Activated CD4-positive, CD25-positive, alpha-beta regulatory T cell treated with anti-CD3 and anti-CD28 coated beads, Interleukin-2, amount 50 U/mL, for 16 hours (primary cell): ENCODE measurements at places on chromosomes 2 and 18.

DNA sequence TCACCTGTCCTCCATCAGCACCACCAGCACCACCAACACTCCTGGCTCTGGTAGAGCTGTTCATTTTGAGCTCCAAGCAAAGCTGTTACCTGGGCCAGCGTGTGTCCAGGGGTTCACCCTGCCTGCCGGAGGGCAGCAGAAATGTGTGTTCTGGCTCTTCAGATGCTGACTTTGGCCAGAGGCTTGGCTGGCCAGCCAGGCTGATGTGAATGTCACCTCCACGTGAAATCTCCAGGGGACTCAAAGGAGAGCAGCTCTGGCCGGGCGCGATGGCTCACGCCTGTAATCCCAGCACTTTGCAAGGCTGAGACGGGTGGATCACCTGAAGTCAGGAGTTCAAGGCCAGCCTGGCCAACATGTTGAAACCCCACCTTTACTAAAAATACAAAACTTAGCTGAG lies 33.5 kb downstream of the CIB4 start:
- DNase-seq, result no peak

DNA sequence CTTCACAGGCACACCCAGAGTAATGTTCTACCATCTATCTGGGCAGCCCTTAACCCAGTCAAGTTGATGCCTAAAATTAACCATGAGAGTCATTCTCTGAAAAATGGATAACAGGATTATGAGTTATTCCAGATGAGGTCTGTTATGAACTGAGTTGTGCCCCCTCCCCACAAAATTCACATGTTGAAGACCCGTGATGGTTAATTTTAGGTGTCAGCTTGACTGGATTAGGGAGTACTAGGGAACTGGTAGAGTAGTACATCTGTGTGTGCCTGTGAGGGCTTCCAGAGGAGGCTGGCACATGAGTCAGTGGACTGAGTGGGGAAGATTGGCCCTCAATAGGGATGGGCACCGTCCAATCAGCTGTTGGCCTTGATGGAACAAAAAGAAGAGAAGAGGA lies 110.4 kb upstream of the MYCN start:
- DNase-seq, result no peak

GRCh38 chr2:232049350-232049749 lies 87.8 kb downstream of the DIS3L2 start:
- DNase-seq, result no peak

DNA sequence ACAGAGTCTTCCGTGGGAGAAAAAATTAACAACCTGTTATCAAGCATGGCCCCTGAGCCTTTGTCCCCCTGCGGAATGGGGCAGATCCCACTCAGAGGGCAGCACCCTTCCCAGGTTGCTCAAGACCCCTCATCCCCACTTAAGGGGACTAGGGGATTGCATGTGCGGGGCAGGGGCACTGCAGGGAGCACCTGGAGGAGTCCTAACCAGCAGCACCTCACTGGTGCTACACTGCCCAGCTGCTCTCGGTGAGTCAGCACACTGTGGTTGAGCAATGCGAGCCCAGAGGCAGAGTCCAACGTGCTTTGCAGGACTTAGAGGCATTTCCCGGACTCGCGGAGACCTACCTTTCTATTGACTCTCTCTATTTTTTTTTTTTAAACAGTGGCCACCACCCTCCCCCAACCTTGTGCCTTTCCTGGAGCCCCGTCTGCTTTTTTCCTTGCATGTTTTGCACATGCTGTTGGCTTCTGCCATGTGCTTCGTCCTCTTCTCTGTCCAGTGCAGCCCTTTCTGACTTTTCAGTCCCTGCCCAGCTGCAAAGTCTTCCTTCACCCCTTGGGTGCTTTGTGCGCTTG lies 74.0 kb downstream of the IL1R2 start:
- no peak for DNase-seq

DNA sequence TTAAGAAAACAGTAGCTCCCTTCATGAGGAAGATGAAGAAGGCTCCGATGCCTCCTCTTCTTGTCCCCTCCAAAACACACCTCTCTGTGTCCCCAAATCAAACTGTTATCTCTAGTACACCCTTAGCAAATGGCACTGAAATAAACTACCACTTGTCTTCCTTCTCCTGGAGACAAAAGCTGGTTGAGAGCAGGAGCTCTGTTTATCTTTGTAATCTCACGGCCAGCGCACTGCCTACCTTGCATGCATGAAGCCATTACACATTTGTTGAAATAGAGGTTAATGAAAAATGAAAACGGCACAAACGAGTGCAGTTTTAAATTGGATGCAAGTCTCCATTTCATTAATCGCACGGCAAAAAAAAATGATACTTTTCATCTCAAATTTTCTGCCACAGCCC lies 113.7 kb downstream of the EPB41L3 start:
- DNase-seq, result no peak

- no peak for DNase-seq
Measured at GRCh38 chr2:189580241-189580651, 340 bp downstream of the SLC40A1 start.

GRCh38 chr18:9961041-9961440 lies 47.2 kb downstream of the VAPA start:
- no peak for DNase-seq

DNA sequence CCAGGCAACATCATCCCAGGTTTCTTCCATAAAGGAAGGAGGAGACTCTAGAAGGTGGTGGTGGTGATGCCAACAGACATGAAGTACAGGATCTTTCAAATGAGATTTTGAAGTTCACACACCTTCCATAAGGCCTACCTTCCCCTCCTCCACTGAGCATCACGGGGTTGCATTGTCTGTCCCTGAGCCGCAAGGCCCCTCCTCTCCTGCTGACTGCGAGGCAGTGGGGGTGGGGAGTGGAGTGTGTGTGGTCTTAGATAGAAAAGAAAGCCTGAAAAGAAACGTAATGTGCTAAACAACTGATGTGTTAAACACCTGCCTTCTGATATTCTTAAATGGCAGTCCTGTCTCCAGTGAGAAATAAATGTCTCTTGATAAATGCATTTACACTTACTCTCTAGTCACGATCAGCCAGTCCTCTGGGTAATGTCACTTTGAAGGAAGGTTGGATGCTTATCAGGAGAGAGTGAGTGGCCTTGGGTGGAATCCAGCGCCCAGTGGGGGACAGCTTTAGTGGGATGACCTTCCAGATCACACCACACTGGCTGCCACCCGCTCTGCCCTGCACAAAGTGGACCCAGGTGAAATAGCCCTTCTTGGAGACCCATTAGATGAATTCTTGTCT lies 5.5 kb upstream of the SCYGR5 start:
- no peak for DNase-seq

GRCh38 chr2:182593394-182593975 lies 122.6 kb upstream of the DNAJC10 start:
- DNase-seq, result no peak

DNA sequence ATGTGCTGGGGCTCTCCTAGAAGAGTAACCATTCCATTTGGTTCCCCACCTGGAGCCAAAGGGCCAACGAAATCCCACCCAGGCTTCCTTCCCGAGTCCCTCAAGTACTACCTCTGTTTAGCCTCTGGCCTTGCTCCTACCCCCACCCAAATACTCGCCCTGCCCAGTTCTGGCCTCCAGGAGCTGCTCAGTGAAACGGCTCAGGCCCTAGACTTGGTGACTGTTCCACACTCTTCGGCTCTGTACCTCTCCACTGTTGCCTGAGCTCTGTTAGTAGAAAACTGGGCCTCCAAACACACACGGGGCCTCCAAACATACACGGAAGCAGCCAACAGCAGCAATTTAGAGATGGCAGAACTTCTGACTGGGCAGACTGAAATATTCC lies 4.2 kb downstream of the OTX1 start:
- DNase-seq, result no peak

DNA sequence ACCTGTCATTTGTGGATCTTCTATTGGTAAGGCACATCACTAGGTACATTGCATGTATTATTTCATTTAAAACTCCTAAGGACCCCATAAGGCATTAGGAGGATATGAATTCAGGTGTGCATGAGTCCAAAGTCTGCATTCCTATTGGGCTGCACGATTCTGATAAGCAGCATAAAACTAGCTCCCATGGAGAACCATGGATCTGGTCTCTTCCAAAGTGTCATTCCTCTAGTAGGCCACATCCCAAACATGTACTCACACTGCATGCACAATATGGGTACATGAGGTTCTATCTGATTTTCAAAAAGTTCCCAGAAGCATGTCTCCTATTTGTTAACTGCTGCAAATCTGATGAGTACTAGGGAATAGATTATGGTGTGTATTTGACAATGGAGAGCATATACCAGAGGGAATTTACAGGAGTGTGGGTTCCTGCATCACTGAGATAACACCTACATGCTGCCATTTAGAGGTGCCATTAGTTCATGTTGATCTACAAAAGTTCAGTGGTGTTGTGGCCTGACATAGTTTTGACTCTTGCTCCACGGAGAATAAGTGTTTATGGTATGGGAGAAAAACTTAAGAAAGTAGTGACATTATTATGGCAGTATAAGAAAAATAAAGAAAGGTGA lies 11.3 kb downstream of the CYTIP start:
- no peak for DNase-seq
